ENCODE measurements at places on chromosomes 7 and 10.

DNA sequence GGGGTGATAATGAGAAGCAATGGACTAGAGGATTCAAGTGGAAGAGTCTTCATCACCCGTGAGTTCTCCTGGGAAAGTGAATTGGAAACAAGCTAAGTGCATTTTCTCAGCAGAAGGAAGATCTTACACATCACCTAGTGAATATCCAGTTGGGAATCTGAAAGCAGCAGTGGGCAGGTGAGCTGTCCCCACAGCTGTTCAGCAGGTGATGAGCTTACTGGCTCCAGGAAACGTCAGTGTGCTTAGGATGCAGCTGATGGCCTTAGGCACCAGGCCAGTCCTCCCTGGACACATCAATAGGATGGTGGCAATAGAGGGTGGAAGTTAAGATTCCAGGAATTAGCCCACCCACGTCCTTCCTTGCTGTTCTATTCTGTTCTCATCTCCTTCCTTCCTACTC, 66.7 kb downstream of the NOD1 start:
- no peak for DNase-seq

DNA sequence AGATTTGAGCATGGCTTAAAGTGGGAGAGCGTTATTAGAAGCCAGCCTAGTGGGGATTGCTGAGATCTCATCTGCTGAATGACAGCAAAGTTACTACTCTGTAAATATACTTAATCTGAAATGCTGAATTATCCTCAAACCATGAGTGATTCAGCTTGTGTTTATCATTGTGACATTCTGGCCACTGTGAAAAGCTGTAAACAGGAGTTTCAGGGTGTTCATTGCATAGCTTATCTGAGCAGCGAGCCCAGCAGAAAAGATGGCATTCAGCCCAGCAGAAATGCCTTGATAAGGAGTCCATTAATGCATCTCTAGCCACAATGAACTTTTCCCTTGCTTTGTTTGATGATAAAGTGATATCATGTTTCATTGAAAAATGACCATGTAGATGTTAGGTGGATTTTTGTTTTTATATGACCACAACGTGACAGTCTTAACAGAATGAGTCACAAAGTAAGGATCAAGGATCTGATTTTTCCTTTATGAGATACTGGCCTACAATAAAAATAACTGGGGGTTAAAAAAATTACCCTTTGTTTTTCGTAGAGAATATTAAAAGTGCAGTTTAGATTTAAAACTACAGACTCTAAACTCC, 7.8 kb downstream of the TES start:
- DNase-seq: no peak

DNA sequence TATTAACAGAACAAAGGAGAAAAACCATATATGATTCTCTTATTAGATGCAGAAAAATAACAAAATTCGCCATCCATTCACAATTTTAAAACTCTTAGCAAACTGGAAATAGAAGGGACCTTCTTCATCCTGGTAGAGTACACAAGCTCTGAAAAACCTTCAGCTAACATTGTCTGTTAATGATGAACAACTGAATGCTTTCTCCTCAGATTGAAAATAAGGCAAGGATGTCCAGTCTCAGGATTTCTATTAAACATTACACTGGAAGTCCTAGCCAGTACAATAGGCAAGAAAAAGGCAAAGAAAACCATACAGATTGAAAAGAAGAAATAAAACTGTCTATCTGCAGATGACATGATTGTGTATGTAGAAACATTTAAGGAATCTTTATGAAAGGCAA, 16.0 kb upstream of the CCNY start:
- DNase-seq: no peak

DNA sequence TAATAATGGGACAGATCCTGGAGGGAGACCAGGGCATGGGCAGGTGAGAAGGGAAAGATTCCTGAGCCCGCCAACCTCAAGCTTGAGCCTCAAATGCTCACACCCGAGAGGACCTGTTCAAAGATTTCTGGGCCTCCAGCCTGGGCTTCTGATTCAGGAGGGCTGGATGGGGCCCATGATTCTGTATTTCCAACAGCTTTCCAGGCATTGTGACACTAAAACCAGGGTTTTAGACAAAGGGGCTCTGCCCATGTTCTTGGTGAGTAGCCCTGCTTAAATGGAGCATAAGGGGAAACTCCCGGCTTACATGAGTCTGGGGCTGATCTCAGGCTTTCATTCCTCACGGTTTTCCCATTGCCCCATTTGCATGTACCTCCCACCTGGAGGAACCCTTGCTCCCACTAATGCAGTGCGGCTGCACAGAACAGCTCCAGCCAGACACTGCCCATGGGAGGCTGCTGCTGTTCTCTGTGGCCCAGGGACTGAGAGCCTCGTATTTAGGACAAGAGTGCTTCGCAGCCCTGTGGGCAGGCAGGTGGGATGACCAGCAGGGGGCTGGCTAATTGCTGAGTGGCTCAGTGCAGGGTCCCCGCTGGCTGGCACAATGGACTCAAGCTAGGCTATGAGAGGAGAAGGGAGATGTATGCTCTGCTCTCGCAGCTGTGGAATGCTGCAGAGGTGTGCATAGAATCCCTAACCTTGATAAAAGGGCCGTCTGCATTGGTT, 135.3 kb upstream of the COBL start:
- DNase-seq: peak; percentile 55

DNA sequence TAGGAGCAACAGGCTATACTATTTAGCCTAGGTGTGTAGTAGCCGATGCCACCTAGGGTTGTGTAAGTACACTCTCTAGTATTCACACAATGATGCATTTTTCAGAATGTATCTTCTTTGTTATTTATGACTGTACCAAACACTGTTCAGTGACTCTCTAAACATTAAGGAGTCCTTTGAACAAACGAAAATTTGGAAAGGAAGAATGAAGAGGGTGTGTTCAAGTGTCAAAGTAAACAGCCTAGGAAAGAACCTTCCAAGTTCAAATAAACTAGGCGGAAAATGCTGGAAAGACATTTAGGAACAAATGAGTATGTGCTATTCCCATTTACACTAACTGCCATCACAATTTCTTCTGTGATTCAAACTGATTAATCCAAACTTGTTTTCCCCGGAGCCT, 142.4 kb downstream of the CHCHD3 start:
- no peak for DNase-seq

- DNase-seq: no peak
These were observed 337.5 kb upstream of the KCND2 start for GRCh38 chr7:119935418-119936025.

GRCh38 chr10:13994932-13995331, 335.8 kb downstream of the FRMD4A start:
- DNase-seq: no peak

DNA sequence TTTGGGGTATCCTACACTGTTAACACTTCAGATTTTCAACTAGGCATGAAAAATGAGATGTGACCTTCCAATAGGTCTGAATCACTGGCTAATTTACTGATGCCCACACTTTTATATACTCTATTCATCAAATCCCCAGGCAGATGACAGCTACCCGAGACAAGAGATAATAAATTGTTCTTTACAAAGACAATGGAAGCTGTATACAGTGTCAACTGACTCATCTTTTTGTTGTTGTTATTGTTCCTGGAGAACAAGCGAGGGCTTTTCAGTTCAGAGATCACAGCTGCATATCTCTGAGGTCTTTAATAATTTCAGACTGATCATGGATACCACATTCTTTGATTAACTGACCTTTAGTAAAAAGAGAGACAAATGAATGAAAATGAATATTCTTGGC, 228.9 kb downstream of the SDHAF3 start:
- DNase-seq: no peak

- DNase-seq: no peak
These were observed 137.3 kb downstream of the PLXNA4 start for GRCh38 chr7:132438926-132439325.

- DNase-seq: no peak
These were observed 626.2 kb downstream of the SUGCT start for GRCh38 chr7:40760987-40761386.

DNA sequence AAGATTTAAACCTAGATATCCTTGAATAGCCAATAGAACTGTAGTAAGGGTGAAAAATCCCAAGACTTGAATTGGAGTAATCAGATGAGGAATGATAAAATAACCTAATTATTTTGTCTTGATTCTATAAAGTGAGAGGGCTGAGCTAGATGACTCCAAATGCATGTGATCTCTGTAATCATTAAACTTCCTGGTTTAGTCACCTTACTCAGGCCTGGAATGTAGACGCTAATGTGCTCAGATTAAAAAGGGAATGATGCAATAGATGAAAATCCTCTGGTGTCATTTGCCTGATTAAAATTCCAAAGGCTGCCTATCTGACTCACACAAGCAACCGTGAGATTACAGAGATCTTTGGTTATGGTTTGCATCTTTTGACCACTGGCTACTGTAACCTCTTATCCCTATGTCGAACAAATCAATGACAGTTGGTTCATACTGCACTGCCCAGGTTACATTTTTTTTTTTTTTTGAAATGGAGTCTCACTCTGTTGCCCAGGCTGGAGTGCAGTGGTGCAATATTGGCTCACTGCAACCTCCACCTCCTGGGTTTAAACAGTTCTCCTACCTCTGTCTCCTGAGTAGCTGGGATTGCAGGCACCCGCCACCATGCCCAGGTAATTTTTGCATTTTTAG, 2.9 kb upstream of the HKDC1 start:
- no peak for DNase-seq

DNA sequence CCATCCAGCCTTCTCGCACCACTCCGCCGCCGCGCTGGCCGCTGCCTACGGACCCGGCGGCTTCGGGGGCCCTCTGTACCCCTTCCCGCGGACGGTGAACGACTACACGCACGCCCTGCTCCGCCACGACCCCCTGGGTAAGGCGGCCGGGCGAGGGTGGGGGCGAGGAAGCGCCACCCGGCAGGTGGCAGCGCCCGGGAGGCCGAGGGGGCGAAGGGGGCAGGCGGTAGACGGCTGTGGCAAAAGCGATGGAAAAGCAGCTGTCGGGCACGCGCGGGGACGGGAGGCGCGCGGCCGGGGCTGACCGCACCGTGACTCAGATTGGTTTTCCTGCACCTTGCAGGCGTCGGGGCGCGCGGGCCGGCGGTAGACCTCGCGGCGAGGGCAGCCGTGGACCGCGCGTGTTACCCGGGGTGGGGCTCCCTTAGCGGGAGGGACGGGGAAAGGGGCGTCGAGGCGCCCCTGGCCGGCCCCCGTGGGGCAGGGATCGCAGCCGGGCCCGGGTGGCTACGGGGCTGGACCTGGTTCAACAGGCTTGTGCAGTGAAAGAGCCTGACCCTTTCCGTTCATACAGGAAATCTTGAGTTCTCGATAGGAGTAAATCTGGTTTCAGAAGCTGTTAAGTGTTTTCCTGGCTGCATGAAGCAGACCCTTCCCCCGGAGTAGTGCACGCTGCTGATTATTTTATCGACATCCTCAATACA, 608 bp downstream of the HHEX start:
- no peak for DNase-seq

DNA sequence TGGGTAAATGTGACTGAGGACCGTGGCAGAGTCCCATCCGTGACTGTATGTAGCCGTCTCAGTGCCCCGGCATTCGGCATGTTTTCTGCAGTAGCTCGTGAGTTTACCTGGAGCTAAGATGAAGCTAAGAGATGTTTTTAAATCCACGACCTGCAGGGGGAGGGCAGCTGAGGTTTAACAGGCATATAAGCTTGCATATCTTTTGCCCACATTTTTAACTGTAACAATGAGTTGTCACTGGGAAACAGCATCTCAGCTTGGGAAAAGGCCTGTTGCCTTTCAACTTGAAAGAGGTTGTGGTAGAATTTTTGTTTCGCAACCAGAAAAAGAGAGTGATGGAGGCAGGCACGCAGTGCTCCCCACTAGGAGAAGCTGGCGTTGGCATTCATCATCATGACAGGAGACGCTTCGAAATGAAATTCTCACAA, 77.7 kb downstream of the CELF2 start:
- no peak for DNase-seq

- DNase-seq: no peak
These were observed 1.8 kb downstream of the CAMK2B start for GRCh38 chr7:44323381-44324203.

GRCh38 chr7:69633122-69633831, 35.0 kb downstream of the AUTS2 start:
- DNase-seq: no peak

DNA sequence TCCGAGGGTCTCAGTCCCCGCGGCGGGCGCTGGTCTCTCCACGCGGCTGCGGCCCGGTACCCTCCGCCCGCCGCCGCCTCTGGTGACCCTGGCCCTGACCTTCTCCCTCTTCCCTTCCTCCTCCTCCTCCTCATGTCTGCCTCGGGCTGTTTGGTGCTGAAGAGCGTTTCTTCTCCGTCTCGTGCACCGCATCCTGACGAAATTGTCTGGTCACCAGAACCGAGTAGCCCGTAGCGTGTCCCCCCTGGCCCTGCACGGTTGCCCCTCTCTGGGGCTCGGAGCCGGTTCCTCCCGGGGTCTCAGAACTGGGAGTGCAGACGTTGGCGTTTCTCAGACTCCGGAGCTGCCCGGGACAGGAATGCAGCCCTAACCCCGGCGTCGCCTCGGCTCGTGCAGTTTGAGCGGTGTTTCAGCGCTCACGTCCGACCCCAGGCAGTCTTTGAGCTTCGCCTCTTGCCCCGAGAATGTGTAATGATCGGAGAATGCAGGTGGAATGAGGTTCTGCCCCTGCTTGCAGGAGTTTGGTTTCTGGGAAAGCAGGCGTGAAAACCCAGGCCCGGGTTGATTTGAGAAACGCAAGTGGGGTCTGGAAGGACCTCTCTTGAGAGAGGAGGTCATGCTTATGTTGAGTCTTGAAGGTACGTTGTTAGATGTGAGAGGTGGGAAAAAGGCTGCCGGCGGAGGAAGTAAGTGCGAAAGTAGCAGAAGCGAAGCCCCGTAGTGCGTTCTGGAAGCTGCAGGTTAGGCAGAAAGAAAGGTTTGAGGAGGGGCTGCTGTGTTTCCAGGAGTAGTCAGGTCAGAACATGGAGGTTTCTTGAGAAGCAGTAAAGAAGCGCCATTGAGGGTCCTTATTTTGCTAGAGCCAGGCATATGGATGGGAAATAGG, 743 bp downstream of the RBM17 start:
- DNase-seq: no peak

- peak; percentile 21 for DNase-seq
These were observed 70.8 kb upstream of the UCN3 start for GRCh38 chr10:5293691-5294550.

GRCh38 chr7:94289071-94289470, 105.6 kb upstream of the COL1A2 start:
- DNase-seq: peak; percentile 85

DNA sequence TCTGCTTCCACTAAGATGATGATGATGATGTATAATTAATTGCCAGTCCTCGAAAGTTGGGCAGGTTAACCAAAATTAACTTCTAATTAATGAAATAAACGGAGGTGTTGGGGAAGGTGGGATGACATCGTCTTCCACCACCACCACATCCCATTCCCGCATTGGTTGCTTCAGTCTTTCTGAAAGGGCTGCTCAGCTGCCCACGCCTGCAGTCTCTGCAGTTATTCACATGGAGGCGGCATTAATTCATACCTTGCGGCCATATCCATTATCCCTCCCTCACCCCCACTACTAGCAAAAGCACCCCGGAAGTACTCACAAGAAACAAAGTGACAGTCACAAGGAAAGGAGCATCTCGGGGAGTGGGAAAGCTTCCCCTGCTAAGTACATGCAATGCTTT, 387.9 kb downstream of the DPP6 start:
- DNase-seq: no peak

GRCh38 chr10:126842836-126843235, 62.4 kb upstream of the DOCK1 start:
- no peak for DNase-seq
